ENCODE measurements at places on chromosomes 6 and 20.

- DNase-seq, result no peak
Measured at GRCh38 chr20:53292347-53292746, 301.3 kb downstream of the ZNF217 start.

DNA sequence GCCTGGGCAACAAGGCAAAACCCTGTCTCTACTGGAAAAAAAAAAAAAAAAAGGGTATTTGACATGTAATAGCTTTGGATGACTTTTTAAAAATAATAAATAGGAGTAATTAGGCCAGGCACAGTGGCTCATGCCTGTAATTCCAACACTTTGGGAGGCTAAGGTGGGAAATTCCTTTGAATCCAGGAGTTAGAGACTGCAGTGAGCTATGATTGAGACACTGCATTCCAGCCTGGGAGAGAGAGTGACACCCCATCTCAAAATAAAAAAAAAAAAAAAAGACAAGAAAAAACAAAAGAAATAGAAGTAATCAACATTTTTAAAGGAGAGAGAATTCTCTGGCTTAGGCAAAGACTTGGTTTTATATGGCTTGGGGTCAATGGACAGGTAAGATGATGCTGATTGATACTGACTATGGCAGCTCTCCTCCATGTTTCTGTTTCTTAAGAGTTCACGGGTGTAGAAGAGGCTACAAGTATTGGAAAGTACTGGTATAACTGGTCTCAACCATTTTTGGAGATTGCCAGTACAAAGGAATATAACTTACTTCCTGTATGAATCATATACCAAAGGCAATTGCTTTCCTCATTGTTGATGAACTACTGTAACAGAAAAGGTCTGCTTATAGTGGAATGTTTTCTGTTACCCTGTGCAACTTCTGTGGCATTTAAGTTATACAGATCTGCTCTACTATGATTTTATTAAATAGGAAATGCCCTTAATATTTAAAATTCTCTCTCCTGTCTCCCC lies 10.1 kb downstream of the MAP3K5 start:
- no peak for DNase-seq

DNA sequence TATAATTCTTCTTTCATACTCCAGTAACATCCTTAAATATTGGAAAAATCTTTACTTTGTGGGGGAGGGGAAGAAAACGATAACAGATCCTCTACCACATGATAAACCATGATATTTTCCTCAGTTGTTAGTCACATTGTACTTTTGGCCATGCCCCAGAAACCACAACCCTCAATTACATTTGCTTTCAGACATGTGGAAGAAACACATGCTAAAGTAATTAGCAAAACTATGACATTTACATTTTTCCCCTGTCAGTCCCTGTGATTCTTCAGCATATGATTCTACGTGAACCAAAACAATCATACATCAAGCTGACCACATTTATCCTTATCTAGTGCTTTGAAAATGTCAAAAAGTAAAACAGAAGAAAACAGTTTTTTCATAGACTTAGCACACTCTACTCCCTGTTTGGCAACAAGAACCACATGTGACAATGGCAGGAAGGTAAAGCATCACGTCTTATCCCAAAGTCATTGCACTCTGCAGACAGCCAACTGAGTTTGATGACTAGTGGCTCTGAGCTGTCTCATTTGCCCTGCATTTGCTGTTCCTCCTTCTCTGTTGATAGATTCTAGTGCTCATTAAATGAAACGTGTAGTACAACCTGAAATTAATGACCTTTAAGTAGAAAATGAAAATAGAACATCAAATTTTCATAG lies 505.8 kb upstream of the MARCKS start:
- DNase-seq, result no peak

DNA sequence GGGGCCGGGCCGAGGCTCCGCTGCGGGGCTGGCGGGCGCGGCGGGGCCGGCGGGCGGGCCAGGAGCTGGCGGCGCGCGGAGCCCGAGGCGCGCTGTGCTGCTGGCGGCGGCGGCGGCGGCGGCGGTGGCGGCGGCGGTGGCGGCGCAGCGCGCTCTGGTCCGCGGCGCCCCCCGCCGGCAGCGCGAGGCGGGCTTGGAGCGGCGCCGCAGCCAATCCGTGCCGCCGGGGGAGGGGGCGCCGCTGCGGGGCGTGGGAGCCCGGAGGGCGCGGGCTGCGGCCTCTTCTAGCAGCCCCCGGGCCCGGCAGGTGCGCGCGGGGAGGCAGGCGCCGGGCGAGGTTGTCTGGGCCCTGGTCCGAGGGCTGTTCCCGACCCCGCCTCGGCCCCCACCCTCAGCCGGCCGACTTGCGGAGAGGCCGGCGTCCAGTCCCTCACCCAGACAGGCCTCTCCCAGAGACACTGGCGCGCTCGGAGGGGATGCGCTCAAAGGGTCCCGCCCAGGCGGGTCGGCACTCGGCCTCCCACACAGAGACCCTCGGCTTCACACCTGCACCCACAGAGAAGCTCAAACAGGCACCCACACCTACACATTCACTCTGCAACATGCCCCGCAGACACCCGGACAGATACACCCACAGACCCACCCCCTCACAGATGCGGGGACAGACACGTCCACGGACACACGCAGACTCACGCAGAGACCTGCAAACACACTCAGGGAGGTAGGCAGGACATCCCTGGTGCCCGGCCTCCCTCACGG lies at the start of gene RIMS4:
Gene RIMS4 (minus strand): TSS at position 156 of the 759 bp plus-strand sequence. CDS start 275 bp downstream, outside the sequence.
- no peak for DNase-seq

DNA sequence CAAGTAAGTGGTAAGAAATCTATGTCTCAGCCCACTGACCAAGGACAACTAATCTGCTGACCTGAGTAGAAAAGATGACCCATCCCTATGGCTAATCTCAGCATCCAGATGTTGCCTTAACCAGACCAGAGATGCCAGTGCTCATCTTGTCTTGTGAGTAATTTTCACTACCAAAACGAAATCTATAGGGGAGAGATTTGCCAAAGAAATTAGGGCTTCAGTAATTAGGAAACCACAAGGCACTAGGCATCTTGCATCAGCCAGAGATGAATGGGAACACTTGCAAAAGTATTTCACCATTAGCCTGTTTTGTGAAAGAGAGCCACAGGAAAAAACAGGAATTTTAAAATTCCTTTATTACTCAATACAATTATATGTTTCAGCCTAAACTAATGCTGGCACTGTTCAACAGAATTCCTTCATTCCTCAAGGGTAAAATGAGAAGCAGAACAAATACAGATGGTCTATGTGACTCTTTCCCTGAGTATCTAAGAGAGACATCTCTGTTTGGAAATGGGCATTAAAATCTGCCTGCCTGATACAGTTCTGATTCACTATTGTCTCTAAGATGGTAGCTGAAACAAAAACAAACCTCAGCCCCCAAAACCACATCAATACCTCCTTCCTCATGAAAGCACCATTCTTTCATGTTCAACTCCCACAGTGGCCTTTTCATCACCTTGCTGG lies 87.8 kb downstream of the GMDS start:
- no peak for DNase-seq

DNA sequence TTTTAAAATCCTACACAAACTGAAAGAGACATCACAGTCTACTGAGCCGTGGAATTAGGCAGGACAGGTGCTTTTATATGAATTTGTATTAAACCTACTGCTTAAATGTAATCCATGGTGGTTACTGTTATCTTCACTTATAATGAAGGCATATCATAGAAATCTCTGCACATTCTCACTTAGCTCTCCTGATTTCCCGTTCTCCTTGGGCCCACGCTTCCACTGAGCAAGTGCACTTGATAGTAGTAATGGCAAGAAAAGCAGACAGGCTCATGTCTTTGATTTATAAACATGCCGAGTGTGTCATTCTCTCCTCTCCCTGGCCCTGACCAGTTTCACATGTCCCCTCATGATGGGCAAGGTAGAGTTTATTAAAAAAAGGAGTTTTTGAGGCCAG lies 186.3 kb downstream of the HIVEP2 start:
- DNase-seq, result no peak

DNA sequence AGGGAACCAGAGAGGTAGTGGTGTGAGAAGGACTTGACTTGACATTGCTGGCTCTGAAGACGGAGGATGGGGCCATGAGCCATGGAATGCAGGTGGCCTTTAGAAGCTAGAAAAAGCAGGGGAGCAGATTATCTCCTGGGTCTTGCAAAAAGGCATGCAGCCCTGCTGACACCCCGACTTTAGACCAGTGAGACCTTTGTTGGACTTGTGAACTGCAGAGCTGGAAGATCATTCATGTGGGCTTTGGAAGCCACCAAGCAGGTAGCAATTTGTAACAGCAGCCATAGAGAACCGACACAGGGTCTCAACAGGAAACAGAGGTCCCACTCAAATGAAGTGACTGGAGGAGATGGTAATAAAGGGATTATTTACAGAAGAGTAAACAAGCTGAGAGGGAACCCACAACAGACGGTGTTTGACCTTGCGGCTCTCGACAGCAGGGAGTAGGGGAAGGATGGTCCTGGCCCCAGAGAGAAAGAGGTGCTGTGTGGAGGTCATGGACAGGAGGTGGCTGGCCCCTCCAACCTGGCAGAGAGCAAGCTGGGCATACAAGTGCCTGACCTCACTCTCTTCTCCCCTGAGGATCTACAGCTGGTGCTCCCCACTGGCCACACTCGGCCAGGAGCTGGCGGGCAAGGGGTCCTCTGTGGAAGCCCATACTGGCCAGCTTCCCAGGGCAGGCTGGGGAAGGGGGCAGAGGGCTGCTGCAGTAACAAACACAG lies 43.9 kb downstream of the SLC22A23 start:
- no peak for DNase-seq

GRCh38 chr6:111258615-111259088 lies 171.3 kb downstream of the SLC16A10 start:
- no peak for DNase-seq

- DNase-seq, result no peak
Measured at GRCh38 chr20:38114353-38114791, 50.7 kb downstream of the TGM2 start.

- no peak for DNase-seq
Measured at GRCh38 chr6:47718571-47718970, 20.2 kb downstream of the ADGRF4 start.

GRCh38 chr6:33716890-33717632 lies 5.6 kb upstream of the UQCC2 start:
- DNase-seq, result no peak

Data from stimulated activated CD4-positive, alpha-beta T cell treated with anti-CD3 and anti-CD28 coated beads, Interleukin-12 subunit alpha, Interleukin-12 subunit beta, amount 100 ng/mL, for 4 hours (primary cell).